ACHN (cell line): ENCODE measurements at places on chromosomes 2 and 18.

GRCh38 chr2:235215248-235215647 lies 263.4 kb downstream of the SH3BP4 start:
- no peak for DNase-seq

DNA sequence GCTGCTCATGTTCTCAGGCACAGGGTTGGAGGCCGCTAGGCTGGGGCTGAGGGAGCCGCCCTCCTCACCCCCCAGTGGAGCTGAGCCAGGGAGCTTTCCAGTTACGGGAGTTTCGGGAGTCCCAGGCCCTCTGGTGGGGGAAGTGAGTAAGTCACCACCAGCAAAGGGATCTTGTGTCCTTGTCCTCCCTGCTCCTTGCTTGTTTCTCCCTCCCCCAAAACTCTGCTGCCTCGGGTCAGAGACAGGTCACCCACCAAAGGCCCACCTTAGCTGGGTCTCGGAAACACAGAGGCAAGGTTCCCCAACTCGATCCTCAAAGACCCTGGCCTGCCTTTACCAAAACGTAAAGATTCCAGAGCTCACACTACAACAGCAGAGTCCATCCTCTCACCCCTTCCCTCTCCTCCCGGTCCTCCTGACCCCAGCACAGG lies 60.5 kb upstream of the POMC start:
- peak; percentile 86 for DNase-seq

- DNase-seq: no peak
Observed at GRCh38 chr2:7272210-7272609, 355.0 kb downstream of the RNF144A start.

- DNase-seq: no peak
Observed at GRCh38 chr2:242035858-242036652, 166.5 kb downstream of the RTP5 start.

GRCh38 chr2:177090967-177091366 lies 121.6 kb upstream of the HNRNPA3 start:
- no peak for DNase-seq

DNA sequence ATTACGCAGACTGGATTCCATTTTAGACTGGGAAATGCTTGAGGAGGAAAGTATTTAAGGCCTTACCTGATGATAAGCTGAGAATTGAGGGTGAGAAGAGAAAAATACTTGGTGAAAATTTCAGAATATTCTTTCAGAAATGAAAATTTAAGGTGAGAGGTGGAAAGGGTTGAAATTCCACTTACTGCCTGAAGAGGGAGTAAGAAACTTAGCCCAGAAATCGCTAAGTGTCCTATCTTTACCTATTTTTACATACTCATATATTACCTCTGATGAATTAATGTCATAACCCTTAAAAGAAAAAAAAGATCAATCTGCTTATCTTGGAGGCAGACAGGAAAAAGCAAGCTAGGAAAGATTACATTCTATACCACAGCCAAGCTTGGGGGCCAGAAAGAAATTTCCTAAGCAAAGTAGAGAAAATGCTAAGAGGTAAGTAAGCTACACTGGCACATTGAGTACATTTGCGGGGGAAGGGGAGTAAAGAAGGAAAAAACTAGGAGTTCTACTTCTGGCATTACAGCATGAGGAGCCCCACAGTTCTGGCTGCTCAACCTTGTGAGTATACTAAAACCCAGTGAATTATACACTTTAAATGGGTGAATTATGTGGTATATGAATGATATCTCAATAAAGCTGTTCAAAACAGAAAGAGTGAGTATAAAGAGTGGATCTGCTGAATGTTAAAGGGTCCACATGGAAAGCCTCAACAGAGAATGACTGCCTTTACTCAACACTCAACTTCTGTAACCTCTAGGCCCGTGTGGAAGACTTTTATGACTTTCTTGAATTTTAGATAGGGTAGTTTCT lies 33.8 kb downstream of the SMC6 start:
- peak; percentile 33 for DNase-seq

GRCh38 chr2:117481608-117482007 lies 332.9 kb upstream of the DDX18 start:
- no peak for DNase-seq

DNA sequence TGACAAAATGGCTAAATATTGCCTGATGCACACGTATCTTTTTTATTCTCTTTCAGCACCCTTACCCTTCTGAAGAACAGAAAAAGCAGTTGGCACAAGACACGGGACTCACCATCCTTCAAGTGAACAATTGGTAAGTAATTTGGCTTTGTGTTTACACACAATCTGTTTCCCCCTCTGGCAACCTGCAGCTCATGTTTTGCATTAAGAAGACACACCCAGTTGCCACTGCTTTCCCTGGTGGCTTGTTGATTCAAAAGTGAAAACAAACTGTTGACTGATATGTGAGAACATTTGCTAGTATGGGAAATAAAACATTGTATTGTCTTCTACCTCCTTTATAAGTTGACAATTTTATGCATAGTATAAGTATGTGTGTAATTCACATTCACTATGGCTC lies 113.0 kb downstream of the MEIS1 start:
- no peak for DNase-seq

DNA sequence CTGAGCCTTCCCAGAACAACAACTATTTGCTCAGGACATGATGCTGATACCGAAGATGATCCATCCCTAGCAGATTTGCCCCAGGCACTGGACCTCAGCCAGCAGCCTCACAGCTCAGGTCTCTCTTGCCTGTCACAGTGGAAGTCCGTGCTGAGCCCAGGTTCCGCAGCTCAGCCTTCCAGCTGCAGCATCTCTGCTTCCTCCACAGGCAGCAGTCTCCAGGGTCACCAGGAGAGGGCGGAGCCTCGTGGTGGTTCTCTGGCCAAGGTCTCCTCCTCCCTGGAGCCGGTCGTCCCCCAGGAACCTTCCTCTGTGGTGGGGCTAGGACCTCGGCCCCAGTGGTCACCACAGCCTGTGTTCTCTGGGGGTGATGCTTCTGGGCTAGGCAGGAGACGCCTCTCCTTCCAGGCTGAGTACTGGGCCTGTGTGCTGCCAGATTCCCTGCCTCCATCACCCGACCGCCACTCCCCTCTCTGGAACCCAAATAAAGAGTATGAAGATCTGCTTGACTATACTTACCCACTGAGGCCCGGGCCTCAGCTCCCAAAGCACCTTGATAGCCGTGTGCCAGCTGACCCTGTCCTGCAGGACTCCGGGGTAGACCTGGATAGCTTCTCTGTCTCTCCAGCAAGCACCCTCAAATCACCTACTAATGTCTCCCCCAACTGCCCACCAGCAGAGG lies 15.4 kb downstream of the CEP68 start:
- no peak for DNase-seq

DNA sequence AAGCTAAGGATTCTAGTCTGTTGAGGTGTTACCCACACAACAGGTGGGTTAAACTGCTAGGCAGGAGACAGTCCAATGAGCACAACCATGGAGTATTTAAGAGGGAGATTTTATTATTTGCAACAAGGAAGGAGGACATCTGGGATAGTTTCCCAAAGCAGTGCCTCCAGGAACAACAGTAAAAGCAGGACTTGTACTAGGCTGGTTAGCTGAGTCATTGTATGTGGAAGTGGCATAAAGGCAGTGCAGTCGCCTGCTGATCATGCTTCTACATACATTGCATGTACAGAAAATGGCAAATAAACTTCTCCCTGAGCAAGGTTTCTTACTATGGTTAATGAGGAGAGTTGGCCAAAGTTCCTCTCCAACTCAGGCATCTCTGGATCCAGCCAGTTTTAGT lies 46.1 kb upstream of the CYTIP start:
- no peak for DNase-seq

GRCh38 chr2:175414882-175415487 lies 233.5 kb upstream of the ATP5MC3 start:
- DNase-seq: peak; percentile 85

- DNase-seq: peak; percentile 46
Observed at GRCh38 chr2:100104718-100105677, 37.4 kb downstream of the AFF3 start.

GRCh38 chr2:608711-609110 lies 68.5 kb downstream of the TMEM18 start:
- no peak for DNase-seq

DNA sequence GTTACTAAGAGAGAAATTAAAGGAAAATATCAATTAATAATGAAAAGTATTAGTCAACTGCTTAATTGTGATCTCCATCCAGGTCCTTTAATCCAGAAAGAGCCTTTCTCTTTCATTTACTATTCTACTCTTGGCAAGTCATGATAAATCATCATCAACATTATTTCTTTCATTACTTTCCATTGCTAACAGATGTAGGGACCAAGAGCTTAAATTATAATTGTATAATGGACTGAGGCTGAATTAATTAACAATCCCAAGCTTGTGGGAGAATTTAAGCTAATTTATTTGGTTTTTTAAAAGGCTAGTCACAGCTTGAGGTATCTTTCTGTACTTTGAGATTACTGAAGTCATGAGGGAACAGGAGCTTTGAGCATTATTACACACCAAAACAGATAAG lies 223.9 kb downstream of the ERBB4 start:
- no peak for DNase-seq

DNA sequence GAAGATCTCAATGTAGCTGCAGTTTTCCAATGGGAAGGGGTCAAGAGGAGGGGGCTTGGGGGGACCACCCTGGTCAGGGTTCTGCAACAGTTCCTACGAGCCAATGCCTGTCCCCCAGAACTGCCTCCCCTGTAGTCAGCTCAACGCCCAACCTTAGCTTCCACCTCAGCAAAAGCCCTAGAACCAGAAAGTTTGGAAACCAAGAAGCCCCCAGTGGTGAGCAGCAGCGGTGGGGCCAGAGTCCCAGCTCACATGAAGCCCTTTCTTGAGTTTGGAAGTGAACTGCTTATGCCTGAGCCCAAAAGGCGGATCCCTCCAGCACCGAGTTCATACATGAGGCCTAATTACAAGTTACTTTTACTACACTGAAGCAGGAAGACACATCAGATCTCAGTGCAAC lies 162.4 kb downstream of the HDAC4 start:
- no peak for DNase-seq

DNA sequence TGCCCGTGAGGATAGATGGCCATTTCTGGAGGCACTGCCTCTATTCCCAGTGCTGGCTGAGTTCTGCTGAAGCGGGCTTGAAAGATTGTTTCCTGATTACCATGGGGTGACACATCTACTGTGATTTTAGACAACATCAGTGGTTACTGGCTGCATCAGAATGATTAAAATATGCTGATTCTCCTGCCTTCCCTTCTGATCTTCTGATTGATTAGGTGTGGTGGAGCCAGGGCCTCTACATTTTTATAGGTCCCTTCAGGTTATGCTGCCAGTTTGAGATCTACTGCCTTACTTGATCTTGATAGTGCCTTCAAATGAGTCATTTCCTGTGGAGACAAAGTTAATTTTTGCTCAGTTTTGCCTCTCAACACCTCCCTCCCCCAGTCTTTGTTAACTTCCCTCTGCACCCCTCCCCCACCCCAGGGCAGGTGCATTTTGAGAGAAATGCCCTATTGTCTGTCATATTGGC lies 31.6 kb upstream of the SNORC start:
- peak; percentile 78 for DNase-seq

- DNase-seq: no peak
Observed at GRCh38 chr2:54416166-54416813, 39.8 kb upstream of the SPTBN1 start.

GRCh38 chr2:167581961-167582574 lies 665.3 kb downstream of the STK39 start:
- DNase-seq: no peak
